Endothelial cell (in vitro differentiated cells): ENCODE measurements at places on chromosomes 5 and 9.

- DNase-seq, result no peak
These were observed 72.3 kb downstream of the XRCC4 start for GRCh38 chr5:83149671-83150070.

- no peak for DNase-seq
These were observed 4.0 kb upstream of the CSF2 start for GRCh38 chr5:132069561-132069960.

- DNase-seq, result no peak
These were observed 24.2 kb downstream of the TNIP1 start for GRCh38 chr5:151056379-151057325.

- no peak for DNase-seq
These were observed at the start of gene CSF1R for GRCh38 chr5:150085950-150086715. TSS of gene CSF1R (minus strand) at chr5:150086554. CDS start at chr5:150086427, 127 bp downstream.

- no peak for DNase-seq
These were observed 144.7 kb upstream of the IER5L start for GRCh38 chr9:129322641-129323375.
